ENCODE measurements at places on chromosomes 13 and 19.

- DNase-seq, result peak; percentile 88
These were observed 41.4 kb downstream of the LYL1 start for GRCh38 chr19:13060964-13061927.

DNA sequence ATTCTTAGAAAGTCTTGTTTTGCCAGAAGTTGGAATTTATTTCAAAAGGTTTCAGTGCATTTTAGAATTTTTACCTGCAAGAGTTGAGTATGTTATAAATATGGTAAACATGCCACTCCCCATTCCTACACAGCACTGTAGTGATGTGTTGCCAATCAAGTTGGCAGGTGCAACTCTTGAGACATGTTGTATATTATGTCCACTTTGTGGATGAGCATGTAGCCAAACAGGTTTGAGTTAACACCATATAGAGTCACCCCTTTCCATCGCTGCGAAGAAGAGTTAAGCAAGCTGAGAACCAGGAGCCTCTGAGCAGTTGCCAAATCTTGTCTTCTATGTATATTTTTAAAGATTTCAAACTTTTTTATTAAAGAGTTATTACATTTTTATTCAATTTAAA lies 359.8 kb downstream of the LMO7 start:
- no peak for DNase-seq

GRCh38 chr19:3024870-3025548 lies 4.1 kb downstream of the TLE2 start:
- DNase-seq, result no peak

GRCh38 chr13:30027569-30028455 lies 177.4 kb upstream of the UBL3 start:
- no peak for DNase-seq

DNA sequence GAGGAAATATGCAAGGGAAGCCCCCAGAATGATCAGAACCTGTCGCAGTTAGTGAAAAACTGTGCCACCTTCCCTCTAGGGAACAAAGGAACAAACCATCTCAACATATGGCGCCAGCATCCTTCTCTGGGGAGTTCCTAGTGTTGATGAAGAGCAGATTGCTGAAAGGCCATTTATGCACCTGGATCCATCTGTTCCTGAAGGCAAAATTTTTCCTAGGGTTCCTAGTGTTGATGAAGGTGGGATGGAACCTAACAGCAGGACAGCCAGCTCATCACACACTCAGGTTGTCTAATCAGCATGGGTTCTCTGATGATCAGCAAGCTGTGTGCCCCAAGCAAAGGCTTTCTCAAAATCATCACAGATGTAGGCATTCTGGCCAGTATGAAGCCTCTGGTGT lies 32.6 kb downstream of the ZNF473 start:
- no peak for DNase-seq

DNA sequence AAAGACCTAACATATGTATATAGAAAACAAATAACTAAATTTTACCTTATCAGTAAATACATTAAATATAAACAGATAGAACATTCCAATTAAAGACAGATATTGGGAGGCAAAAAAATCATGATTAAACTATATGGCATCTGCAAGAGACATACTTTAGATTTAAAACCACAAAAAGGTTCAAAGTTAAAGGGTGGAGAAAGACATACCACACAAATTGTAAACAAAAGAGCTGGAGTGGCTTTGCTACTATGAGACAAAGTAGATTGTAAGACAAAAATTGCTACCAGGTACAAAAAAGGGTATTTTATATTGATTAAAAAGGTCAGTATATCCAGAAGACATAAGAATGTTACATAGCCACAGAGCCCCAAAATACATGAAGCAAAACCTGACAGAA lies 200.2 kb downstream of the KCNRG start:
- no peak for DNase-seq

DNA sequence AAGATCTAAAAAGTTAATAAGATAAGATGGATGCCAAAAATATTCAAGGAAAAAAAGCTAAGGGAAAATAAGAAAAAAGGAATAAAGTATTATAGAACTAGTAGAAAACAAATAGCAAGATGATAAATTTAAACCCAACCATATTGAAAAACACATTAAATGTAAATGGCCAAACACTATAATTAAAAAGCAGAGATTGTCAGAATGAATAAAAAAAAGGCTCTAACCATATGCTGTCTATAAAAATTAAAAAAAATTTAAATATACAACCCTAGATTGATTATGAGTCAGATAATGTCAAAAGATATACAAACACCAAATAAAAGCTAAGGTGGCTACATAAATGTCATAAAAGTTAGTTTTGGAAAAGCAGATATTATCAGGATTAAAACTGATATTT lies 617.5 kb upstream of the SGCG start:
- DNase-seq, result no peak

DNA sequence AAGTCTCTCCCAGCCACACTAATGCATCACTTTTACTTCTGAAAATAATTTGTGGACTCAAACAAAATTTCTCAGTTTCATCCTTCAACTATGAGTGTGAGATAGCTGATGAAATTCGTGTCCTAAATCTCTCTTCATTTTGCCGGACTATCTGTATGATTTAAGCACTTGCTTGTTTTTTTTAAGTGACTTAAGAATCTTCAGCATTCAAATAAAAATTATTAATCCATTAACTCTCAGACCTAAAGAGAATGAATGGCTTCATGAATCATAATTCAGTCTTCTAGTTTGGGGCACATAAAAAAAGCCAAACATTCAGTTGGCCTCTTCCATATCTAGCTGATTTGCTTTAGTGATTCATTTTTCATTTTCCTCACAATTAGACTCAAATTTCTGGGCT lies 579.5 kb downstream of the DCT start:
- DNase-seq, result no peak

DNA sequence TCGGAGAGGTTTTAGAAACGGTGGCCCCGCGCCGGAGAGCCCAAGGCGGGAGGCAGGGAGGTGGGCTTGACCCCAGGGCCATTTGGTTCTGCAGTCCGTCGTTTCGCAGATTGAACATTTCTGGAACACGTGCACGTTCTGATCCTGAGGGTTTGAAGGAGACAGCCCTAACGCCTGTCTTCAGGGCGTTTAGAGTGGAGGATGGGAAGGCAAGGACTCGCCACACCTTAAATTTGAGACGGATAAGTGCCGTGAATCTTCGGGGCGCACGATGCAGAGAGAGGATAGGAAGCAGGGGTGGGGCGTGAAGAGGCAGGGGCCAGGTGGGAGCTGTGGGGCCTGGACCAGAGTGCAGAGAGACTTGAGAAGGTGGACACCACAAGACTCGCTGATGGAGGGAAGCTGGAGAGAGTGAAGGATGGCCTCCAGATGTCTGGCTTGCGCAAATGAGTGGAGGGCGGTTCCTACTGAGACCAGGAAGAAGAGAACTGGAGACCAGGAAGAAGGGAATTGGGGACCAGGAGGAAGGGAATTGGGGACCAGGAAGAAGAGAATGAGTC lies 804 bp upstream of the MIER2 start:
- DNase-seq, result no peak

DNA sequence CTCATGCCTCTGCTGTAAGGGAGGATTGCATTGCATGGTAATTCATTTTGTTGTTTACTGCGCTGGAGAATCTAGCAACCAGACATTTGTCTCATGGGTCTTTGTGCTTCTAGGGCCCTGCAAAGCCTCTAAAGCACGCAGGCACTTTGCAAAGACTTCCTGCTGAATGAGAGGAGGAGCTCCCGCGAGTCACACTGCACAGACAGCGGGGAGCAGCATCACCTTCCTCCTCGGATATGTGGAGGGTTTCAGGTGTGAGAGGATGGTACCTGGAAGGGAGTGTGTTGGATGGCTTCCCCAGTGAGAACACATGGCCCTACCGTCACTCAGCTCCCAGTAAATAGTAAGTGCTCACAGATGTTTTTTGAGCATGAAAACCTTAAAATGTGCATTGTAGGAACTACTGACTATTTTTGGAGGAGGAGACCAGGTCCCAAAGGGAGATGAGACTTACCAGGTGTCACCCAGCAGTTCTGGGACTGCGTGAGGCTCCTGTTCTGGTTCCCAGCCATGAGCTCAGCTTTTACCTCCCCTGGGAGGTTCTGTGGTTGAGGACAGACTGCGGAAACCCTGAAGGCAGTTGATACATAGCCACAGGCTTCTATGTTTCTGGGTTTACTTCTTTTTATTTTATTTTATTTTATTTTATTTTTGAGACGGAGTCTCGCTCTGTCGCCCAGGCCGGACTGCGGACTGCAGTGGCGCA lies 278.0 kb downstream of the FGF9 start:
- no peak for DNase-seq

GRCh38 chr19:49327878-49328544 lies 3.0 kb upstream of the SLC6A16 start:
- DNase-seq, result no peak

DNA sequence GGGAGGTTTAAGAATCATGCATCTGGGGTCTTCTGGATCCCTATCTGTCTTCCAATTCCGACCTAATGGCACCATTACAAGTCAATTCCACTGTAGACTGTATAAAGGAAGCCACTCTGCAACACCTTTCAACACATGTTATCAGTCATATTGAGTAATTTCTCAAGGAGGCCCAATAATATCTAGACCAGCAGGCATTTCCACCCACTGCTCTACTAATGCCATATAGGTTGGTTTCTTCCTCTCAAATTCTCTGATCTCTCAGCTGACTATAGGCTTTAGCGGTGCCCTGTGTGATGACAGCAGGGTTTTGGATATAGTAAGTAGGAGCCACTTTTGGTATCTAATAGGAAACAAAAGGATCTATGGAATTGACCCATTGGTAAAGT lies 12.4 kb upstream of the ITM2B start:
- no peak for DNase-seq

DNA sequence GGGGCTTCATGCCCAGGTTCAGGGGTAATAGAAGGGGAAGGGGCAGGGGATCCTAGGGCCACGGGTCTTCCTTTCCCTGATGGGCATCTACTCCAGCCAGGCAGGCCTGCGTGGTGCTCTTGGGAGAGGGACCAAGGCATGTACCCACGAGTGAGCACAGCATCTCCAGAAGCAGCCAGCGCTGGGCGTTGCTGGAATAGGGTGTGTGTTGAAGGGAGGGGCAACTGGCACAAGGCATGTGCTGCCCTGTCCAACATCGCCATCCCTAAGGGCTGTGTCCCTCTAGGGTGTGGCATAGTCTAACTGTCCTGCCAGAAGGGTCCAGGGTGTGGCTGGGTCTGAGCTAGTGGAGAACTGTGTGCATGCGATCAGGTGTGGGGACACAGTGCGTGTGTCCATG lies 2.9 kb downstream of the NOTCH3 start:
- peak; percentile 67 for DNase-seq

DNA sequence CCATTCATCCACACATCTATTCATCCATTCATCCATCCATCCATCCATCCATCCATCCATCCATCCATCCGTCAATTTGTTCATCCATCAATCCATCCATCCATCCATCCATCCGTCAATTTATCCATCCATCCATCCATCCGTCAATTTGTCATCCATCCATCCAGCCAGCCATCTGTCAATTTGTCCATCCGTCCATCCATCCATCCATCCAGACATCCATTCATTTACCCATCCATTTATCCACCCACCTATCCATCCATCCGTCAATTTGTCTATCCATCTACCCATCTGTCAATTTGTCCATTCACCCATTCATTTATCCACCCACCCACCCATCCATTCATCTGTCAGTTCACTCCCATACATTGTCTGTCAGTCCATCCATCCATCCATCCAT lies 209.5 kb upstream of the ZNF536 start:
- no peak for DNase-seq

DNA sequence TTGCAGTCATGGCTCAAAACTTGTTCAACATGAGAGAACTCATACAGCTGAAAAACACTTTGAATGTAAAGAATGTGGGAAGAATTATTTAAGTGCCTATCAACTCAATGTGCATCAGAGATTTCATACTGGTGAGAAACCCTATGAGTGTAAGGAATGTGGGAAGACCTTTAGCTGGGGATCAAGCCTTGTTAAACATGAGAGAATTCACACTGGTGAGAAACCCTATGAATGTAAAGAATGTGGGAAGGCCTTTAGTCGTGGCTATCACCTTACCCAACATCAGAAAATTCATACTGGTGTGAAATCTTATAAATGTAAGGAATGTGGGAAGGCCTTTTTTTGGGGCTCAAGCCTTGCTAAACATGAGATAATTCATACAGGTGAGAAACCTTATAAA lies 20.1 kb downstream of the ZNF283 start:
- DNase-seq, result no peak

DNA sequence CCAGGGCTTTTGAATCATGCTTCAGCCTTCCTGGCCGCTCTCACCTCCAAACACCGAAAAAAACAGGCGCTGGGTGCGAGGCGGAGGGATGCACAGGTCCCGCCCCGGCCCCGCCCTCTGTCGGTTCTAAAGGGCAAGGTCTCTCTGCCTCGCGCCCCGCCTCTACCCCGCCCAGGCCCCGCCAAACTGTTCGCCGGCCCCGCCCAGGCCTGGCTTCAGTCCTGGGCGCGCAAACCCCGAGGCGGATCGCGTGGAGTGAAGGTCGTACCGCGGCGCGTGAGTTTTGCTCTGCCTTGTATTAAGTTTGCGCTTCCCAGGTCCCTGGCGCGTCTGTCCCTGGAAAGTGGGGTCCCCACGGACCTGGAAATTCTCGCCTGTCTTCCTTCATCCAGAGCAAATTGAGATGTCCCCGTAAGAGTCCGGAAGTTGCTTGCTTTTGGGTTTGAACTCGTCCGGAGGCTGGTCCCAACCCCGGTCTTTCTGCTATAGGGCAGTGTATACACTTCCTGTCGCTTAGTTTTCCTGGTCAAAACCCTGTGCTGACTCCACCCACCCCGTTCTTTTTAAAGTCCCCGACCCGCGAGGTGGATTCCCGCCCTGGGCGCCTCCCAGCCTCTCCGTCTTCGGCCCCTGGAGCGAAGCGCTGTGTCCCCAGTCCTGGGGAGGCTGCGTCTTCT lies 8.4 kb downstream of the ZNF808 start:
- peak; percentile 90 for DNase-seq

GRCh38 chr13:20397896-20398295 lies 127.8 kb downstream of the CRYL1 start:
- DNase-seq, result no peak

DNA sequence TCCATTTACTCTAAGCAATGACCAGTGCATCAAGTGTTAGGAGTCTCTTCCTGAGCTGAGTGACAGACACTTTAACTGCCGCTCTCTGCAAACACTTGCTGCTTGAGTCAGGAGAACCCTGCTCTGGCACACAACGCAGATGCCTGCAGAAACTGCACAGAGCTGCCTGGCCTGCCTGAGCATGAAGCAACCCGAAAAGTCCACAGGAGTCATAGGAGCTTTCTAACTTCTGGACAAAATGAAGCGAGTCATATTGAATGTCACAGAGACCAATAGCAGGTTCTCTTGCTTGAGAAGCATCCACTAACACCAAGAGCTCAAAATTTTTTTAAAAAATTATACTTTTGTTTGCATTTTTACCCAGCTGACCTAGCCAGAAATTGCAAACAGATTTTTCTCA lies 232.4 kb downstream of the LHFPL6 start:
- no peak for DNase-seq

- DNase-seq, result no peak
These were observed 35.5 kb downstream of the GAS6 start for GRCh38 chr13:113828282-113828825.

- DNase-seq, result no peak
These were observed 4.0 kb upstream of the PCDH8 start for GRCh38 chr13:52852444-52852843.

- no peak for DNase-seq
These were observed 24.1 kb downstream of the IGFL3 start for GRCh38 chr19:46100344-46100743.

Measured in right hindlimb (tissue), 1 donor.